Activated T-cell treated with anti-CD3 and anti-CD28 coated beads for 4 hours (primary cell): ENCODE measurements at places on chromosomes 6 and 20.
A peak's percentile ranks its signal among the peaks of the same experiment; 100 is the strongest.

- DNase-seq: no peak
Observed at GRCh38 chr6:9131616-9132015, 696.3 kb upstream of the SLC35B3 start.

GRCh38 chr6:17349427-17349826, 44.0 kb upstream of the CAP2 start:
- DNase-seq: no peak

GRCh38 chr6:154377726-154378125, 21.1 kb upstream of the IPCEF1 start:
- DNase-seq: no peak

DNA sequence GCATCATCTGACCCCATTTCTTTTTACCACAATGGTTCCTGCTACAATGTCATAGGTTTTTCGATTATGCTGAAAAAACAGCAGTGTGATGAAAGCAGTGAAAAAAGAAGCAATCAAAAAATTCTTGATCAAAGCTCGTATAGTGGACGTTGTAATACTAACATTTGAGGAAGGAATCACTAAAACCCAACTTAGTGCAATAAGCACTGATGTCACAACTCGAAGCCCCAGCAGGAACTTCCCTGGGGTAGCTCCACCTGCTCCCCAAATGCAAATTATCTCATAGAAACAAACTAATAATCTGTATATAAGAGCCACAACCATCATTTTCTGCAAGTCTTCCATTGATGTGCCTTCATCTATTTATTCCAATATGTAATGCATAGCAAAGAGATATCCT, 285.6 kb upstream of the SGK1 start:
- no peak for DNase-seq

GRCh38 chr6:42616716-42617115, 52.9 kb downstream of the UBR2 start:
- DNase-seq: no peak

- DNase-seq: no peak
Observed at GRCh38 chr6:159919011-159919511, 28.3 kb downstream of the MAS1 start.

DNA sequence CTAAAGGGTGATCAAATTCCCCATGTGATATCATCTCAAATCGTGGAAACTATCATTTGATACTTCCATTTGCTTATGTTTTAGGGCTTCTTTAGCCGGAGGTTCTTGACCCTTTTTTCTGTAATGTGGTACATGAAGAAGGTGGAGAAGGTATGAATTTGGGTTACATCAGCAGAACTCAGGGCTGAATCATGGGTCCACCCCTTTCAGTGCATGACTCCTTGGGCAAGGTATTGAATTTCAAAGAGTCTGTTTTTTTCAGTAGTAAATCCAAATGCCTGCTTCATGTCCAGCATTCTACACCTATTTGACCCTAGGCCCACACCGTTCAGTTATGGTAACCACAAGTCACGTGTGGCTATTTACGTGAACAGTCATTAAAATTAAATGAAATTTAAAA, 30.6 kb upstream of the QKI start:
- DNase-seq: no peak

- DNase-seq: peak; percentile 89
Observed at GRCh38 chr6:28080631-28081485, 490 bp downstream of the ZNF165 start.

GRCh38 chr6:73180763-73181619, 44.3 kb downstream of the KHDC1L start:
- no peak for DNase-seq

GRCh38 chr6:37588735-37589108, 89.0 kb upstream of the CCDC167 start:
- DNase-seq: no peak
